Retina (tissue), 1 donor: ENCODE measurements at places on chromosomes 12 and 14.
A peak's percentile ranks its signal among the peaks of the same experiment; 100 is the strongest.

DNA sequence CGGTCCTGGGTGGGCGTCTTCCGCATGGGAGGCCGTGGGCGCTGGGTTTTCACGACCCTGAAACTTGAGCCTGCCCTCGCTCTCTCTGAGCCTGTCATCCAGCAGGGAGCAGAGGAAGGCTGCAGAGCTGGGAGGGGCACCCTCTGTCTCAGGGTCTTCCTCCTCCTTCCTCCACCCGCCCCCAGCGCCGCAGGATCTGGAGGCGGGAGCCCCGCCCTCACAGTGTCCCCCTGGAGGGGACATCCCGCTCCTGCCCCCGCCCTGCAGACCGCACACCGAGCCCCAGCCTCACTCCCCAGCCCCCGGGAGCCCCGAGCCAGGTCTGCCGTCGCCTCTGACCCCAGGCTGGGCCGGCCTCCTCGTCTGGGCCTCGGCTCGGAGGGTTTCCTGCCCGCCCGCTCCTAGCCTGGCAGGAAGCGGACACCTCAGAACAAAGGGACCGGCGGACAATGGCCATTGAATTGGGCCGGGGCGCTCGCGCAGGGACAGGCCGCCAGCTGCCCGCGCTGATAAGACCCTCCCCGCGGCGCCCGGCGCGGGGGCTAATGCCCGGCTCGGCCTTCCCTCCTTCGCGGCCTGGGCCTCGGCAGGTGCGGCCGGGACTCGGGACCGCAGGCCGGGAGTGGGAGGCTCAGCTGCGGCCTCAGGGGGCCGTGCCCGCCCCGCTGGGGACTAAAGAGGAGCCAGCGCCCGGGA, 15.3 kb upstream of the NUDT14 start:
- DNase-seq, result peak; percentile 89

DNA sequence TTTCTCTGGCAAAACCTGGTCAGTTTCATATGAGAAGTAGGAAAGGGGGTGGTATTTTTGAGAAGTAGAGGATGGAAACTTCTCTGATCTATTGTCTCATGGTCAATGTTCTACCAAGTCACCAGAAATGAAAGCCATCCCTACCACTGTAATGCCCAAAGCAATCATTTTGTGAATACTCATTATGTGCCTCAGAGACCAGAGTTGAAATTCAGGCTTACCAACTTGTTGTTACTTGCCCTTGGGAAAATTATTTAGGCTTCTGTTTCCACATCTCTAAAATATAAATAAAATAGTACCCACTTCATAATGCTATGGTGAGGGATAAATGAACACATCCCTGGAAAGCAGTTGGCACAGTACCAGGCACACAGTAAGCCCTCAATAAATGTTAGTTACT, 723.7 kb upstream of the TBX3 start:
- DNase-seq, result no peak

DNA sequence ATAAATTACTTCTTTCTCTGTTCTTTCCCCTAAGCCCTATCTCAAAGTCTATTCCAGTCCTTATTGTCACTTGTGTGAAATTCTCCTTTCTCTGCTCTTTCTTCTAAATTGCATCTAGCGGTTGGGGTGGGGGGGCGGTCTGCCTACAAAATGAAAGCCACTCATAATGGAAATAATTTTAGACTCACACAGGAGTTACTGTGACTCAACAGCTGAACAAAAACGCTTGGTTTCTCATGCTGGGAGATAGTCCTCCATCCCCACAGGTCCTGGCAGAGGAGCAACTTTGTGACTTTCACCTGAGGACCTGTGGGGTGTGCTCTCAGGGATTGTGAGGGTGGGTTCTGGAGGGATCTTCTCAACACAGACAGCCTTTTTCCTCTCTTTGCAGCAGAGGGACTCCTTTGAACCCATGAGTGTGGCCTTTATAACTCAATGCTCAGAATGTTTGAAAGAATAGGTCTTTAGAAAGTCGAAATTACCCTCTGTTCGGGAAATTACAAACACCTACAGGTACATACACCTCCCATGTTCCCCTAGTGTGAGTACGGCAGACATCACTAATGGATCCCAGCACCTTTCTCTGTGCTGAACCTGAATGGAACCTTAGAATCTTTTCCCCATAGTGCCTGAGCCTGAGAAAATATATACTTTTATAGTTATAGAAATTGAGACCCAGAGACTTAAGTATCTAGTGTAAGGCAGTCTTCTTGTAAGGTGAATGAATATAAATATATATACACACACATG, 109.7 kb downstream of the CHST11 start:
- DNase-seq, result no peak

DNA sequence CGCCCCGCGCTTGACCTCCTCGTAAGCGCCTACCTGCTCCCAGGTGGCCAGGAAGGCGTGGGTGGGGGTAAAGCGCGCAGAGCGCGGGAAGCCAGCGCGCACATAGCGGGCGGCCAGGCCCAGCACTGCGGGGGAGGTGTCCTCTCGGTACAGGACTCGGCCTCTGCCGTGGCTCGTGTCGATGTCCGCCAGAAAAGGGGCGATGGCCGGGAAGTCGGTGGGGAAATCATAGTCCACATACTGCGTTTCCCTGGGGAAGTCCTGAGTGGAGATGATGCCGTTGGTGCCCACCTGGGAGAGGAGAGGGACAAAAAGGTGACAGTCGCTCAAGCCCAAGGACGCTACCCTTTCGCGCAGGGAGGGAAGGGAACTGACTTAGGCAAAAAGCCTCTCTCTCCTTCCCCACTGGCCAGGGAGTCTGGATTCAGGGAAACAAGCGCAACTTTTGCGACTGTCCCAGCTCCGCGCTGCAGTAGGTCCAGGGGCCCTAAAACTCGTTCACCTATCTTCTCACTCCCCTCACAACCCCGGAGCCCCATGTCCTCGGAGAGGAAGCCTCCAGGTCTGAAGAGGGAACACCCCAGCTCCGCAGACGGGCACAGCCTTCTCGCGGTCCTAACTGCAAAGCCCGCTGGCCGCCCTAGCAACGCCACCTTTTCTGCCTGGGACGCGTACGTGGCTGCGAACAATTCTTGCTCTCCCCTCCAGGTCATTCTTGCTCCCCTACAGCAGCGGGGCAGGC, 815 bp downstream of the NID2 start:
- peak; percentile 77 for DNase-seq

GRCh38 chr12:22287101-22287500, 47.4 kb downstream of the ST8SIA1 start:
- no peak for DNase-seq

GRCh38 chr12:115891556-115892164, 385.8 kb downstream of the MED13L start:
- no peak for DNase-seq

GRCh38 chr12:131046813-131047788, 93.4 kb downstream of the ADGRD1 start:
- DNase-seq, result no peak

DNA sequence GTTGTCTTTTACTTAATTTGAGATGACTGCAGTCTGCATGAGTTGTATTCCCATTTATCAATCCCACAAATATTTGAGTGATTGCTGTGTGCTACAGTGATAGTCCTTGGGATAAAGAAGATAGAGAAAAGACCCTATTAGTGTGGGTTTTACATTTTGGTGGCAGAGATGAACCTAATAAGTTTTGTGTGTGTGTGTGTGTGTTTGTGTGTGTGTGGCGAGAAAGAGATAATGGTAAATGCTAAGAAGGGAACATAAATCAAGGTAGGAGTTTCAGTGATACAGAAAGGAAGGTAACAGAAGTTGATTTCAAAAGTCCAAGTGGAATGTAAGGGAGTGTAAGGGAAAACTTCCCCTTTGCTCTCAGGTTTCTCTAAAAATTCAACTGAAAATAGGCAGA, 2.6 kb upstream of the DDX55 start:
- DNase-seq, result no peak

- DNase-seq, result peak; percentile 77
Observed at GRCh38 chr14:103910262-103910935, 17.9 kb upstream of the TDRD9 start.

GRCh38 chr14:64733899-64734298, 29.7 kb downstream of the PLEKHG3 start:
- no peak for DNase-seq

DNA sequence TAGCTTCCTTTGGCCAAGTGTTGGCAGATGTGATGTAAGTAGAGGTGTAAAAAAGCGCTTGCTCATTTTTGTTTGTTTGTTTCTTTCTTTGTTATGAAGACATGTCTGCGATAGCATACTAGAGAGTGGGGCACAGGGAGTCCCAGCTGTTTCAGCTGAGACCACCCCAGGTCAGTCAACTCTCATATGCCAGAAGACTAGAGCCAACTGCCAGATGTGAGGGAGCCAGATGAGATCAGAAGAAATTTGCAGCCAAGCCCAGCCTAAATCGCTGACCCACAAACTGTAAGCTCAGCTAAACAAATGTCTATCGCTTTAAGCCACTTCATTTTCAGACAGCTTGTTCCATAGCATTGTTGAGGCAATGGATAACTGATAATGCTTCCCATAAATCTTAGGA, 397.1 kb downstream of the APAF1 start:
- no peak for DNase-seq

DNA sequence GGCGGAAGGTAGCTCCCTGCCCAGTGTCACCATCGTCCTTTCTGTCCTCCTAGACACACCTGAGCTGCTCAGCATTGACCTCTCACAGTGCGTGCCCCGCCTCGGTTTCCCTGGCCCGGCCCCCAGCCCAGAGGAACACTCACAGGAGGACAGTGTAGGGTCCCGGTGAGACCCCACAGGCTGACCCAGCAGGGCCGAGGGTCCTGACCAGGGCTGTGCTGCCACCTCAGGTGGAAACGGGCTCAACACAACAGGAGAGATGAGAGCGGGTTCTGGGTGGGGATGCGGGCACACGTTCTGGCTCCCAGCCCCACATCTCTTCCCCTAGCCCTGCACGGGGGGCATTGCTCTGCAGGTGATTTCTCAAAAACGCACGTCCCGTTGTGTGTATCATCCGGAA, 98.1 kb downstream of the PIWIL1 start:
- DNase-seq, result no peak

DNA sequence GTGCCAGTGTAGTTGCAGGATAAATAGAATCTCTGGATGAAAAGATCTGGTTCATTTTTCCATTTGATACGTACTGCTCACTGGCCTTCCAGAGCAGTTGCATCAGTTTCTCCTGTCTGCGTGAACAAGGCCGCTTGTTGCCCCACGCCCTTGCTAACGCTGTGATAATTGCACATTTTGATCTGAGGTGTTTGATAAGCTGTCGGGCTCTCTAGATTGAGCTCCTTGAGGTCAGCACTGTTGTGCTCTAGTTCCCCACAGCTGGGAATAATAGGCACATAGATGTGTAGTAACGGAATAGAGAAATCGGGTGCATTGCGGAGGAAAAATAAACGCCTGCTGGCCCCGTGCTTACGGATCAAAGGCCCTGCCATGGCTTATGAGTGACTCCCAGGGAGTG, 42.8 kb upstream of the TRAF3 start:
- DNase-seq, result no peak

DNA sequence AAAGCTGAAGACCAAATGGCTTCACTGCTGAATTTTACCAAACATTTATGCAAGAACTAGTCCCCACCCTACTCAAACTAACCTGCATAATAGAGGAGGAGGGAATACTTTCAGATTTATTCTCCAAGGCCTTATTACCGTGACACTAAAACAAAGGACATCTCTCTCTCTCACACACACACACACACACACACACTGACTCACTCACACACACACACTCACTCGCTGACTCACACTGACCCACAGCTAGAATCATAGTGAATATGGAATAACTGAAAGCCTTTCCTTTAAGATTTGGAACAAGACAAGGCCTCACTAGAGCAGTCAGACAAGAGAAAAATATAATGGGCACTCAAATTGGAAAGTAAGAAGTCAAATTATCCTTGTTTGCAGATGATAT, 1014.1 kb downstream of the TMTC2 start:
- no peak for DNase-seq

- peak; percentile 67 for DNase-seq
Observed at GRCh38 chr12:46124848-46125619, 134.7 kb upstream of the SCAF11 start.

DNA sequence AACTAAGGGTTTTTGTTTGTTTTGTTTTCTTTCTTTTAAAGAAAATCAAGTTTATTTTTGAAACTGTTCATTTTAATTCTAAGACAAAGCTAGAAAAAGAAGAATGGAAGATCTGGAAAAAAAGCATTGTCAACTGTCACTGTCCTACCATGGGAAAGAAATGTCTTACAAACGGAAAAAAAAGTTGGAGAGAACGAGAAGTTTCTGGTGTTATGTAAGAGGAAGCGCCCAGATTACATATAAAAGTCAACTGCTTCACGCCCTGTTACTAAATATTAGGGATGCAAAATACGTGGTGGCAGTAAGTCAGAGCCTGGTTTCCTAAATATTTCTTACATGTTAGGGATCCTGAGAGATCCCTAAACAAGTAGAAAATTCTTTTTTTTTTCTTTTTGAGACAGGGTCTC, 14.3 kb upstream of the FBXL14 start:
- DNase-seq, result no peak

GRCh38 chr12:75720812-75721641, 209.6 kb upstream of the KRR1 start:
- no peak for DNase-seq

DNA sequence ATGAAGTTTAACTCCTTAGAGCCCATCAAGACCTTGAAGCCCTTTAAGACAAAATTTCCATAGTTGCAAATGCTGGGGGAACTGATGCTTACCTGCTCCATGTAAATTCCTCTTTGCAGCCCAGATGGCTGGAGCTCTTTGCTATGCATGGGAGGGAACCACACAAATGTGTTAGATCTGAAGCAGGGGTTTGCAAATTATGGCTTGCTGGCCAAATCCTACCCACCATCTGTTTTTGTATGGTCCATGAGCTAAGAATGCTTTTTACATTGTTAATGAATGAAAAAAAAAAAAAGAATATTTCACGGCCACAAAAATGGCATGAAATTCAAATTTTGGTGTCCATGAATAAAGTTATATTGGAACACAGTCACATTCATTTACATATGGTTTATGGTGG, 74.6 kb downstream of the GCH1 start:
- DNase-seq, result no peak

DNA sequence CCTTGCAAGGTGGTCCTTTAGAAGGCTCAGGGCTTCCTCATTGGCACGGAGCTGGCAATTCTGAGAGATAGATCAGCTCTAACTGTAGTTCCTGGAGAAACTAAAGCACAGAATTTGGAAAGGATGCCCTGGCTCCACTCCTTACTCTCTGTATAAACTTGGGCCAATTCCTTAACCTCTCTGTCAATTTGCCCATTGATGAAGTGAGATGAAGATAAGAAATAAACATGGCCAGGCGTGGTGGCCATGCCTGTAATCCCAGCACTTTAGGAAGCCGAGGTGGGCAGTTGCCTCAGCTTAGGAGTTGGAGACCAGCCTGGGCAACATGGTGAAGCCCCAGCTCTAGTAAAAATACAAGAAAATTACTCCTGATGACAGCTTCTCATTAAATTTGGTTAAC, 34.0 kb upstream of the COX6A1 start:
- no peak for DNase-seq

DNA sequence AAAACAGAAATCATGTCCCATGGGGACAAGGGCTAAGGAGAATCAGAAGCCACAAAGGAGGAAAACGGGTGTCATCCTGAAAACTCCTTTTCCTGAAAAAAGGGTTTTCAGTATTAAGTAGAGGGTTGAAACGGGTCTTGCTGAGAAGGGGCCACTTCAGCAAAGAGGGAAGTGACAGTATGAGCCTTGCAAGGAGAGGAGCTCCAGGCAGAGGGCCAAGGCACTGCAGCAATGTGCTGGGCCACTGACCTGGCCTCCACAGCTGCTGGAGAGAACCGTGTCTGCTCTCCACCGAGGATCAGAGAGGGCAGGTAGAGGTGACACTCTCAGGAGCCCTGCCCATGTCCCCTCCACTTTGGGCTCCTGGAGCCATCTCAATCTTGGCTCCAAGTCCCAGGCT, 103.3 kb downstream of the NCOR2 start:
- DNase-seq, result no peak
